Left lung (tissue), 14 donors: ENCODE measurements at places on chromosomes 4 and X. TPM values are rescaled to one million over a fixed set of nuclear protein-coding genes. Genes with fewer than 3 reads are reported as not detected.

DNA sequence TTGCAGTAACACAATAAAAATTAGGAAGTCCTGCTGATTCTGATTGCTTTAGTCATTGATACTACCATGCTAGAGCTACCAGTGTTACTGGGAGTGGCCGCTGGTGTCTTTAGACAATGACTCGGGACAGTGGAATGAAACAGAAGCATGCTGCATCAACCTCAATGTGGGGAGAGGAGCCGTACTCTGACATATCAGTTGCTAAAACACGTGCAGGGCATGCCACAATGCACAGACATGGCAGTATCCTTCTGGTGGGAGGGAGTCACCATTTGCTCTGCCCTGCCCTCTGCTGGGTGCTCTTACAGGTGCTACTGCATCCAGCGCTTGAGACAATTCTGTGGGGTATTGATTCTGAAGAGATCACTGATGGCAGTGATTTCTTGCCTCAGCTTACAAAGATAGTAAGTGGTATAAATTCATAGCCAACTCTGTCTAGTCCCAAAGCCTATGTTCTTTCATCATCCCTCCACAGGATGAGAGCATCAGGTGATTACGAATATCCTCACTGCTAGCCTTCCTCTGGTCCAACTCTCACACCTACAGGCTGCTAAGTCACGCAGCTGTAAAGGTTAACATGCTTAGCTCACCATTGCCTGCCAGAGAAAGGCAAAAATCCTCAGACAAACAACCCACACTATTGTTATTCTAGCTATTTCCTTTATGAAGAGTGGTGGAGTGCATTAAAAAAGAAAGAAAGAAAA, 43.7 kb downstream of the NSG1 start:
- no peak for DNase-seq

GRCh38 chrX:138877746-138878145, 166.2 kb upstream of the FGF13 start:
- DNase-seq, result no peak

GRCh38 chrX:153800746-153801145, 6.3 kb downstream of the SSR4 start:
- no peak for DNase-seq

DNA sequence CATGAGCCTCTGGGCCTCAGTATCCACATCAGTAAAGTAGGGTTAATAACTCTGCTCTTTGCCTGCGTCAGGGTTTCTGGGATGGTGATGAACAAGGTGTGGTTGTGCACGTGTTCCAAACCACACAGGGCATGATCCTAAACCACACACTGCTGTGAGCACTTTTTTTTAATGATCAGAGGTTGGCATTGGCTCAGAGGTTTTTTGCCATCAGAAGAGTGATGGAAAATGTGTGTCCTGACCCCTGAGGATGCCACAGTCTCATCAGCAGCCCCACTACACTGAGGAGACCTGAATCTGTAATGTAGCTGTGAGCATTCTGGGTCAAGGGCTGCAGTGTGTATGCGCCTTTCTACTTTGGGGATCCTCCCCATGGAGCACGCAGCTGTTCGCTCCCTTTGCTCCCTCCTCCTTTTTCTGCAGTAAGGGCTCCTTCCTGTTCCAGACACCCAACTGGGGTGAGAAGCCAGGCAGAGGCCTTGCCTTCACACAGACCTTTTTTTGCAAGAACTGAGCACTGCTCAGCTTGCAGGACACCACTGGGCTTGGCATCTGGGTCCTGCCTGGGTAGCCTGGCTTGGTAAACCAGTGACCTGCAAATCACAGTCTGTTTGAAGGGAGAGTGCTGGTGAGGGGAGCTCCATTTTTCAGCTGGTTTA, 87.5 kb downstream of the MAMLD1 start:
- no peak for DNase-seq

DNA sequence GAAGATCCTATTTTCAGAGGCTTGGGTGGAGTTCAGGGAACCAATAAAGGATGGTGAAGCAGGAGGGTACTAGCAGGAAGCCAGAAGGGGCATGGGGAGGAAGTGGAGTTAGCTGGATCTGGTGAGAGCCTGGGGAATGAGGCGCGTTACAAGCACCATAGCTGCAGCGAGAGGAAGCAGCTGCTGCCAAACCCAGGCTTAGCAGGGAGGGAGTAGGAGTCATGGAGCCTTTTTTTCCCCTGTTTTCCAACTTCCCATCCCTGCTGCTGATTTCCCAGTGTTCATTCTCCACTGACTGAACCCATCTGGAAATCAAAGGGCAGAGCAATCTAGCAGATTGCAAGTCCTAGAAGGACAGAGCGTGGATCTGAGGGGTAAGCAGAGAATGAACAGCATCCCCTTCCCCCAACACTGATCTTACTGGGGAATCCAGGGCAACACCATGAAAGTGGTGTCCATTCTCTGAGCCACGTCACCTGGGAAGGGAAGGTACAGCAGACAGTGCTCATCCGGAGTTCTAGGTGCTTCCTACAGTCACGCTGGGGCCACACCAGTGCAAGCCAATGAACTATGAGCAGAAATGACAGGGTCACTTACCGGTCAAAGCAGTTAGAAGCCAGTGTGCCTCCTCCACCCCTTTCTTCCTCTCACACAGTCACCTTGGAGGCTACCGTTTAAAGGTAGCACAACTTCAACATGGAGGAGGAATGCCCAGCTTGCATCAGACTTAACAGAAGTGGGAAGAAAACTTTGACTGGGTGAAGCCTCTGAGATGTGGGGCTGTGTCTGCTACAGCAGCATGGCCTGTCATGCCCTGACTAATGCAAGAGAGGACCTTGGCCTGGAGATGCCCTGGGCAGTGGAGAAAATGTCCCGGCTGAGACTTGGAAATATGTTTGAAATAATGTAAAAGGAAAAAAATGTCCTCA, 36.7 kb downstream of the SMIM20 start:
- DNase-seq, result no peak

DNA sequence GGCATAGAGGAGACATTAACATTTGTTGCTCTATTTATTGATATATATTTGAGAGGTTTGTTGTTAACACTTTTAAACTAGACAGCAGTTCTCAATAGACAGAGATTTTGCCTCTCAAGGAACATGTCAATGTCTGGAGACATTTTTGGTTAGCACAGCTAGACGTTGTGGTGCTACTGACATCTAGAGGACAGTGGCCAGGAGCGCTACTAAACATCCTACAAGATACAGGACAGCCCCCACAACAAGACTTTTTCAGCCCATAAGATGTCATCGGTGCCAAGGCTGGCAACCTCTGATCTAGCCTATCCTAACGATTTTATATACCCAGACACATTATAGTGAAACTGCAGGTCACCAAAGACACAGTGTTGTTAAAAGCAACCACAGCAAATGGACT, 18.4 kb upstream of the CTSO start:
- no peak for DNase-seq

Gene MAGEA2B
- total RNA-seq, result not detected

Gene CDS1
- total RNA-seq, result 22.4 TPM

Gene OTUD6A
- not detected for total RNA-seq
